Mesenchymal stem cell (in vitro differentiated cells and primary cell): ENCODE measurements at places on chromosomes 7 and 10.

DNA sequence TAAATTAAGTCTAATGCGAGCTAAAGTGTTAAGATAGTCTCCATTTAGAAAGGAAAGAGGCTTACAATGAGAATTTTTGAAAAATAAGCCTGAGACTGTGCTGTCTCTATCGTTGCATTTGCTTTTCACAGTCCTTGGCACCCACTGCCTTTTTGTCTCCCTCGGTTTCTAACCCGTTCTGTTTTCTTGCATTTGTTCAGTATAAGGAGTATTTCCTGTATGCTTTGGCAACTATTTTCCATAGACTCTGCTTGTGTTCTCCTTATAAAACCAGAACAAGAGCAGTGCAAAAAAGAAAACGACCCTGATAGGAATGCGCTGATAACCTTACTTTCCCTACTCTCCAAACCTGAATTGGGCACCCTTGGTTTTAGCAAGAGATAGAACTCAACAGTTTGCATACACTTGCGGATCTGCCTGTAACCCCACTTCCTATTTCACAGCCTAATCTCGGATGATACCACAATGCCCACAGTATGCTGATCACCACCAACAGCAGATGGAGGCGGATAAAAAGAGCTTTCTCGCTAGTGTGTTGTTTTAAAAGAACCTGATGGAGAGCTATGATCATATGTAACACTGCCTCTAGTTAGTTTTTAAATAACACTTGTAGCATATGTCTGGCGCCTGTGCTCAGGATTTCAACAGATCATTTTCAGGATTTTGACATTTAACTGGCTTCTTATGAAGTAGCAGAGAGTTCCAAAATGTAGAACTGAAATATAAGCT is 1.6 kb upstream of the ARHGAP12 start:
- no peaks in the 10 kb centered on the region for H3K36me3 ChIP-seq
- peaks cover 2% of the 10 kb centered on the region for H3K4me1 ChIP-seq
- DNase-seq: no peak
- peak overlapping the region; percentile 28 for H3K27ac ChIP-seq

GRCh38 chr7:42883950-42884349 is 27.9 kb downstream of the C7orf25 start:
- peaks cover 24% of the 10 kb centered on the region for H3K4me1 ChIP-seq
- H3K27me3 ChIP-seq: no peaks in the 10 kb centered on the region
- no peak for DNase-seq
- peak overlapping the region; percentile 56 for H3K27ac ChIP-seq
- no peak overlapping the region for H3K4me3 ChIP-seq
- H3K36me3 ChIP-seq: no peaks in the 10 kb centered on the region

DNA sequence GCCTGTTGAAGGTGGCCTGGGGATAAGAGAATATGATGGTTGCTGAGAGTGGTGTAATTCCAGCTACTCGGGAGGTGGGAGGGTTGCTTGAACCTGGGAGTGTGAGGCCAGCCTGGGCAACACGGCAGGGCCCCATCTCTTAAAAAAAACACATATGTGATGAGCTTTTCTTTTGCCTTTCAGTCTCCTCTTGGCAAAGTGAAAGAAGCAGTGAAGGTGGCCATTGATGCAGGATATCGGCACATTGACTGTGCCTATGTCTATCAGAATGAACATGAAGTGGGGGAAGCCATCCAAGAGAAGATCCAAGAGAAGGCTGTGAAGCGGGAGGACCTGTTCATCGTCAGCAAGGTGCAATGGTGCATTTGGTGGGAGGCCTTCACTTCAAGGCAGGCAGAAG is 3.1 kb downstream of the AKR1B10 start:
- H3K4me1 ChIP-seq: peaks cover 7% of the 10 kb centered on the region
- DNase-seq: no peak
- H3K27me3 ChIP-seq: no peaks in the 10 kb centered on the region
- no peaks in the 10 kb centered on the region for H3K36me3 ChIP-seq
- H3K4me3 ChIP-seq: no peak overlapping the region
- H3K27ac ChIP-seq: no peak overlapping the region

GRCh38 chr10:18100669-18101068 is 39.6 kb upstream of the CACNB2 start:
- H3K4me3 ChIP-seq: no peak overlapping the region
- no peak overlapping the region for H3K27ac ChIP-seq
- DNase-seq: no peak
- H3K4me1 ChIP-seq: no peaks in the 10 kb centered on the region
- no peaks in the 10 kb centered on the region for H3K36me3 ChIP-seq

- H3K27ac ChIP-seq: no peak overlapping the region
- H3K4me3 ChIP-seq: no peak overlapping the region
- DNase-seq: no peak
- peaks cover 17% of the 10 kb centered on the region for H3K4me1 ChIP-seq
These were observed 20.6 kb upstream of the HSPB1 start for GRCh38 chr7:76281706-76282343.

- H3K4me3 ChIP-seq: no peak overlapping the region
- no peak overlapping the region for H3K27ac ChIP-seq
- peak; percentile 84 for DNase-seq
- no peaks in the 10 kb centered on the region for H3K27me3 ChIP-seq
- H3K4me1 ChIP-seq: no peaks in the 10 kb centered on the region
These were observed 462.3 kb upstream of the POT1 start for GRCh38 chr7:125391921-125392320.

DNA sequence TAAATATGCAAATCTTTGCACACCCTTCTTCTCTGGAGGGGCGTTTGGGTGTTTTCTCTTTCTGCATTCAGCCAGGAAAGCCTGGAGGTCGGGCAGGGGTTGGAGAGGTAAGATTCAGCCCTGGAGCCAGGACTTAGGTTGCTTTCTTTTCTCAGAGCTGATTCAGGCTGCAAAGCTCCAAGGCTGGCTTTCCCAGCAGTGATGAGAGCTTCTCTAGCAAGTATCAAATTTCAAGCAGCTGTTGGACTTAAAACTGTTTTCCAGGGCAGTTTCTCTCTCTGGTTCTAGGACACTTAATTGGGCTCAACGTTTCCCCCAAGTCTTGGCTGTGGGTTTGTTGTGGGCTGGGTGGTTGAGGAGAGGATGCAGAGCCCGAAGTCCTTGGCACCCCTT is 608 bp downstream of the AKR1B10 start:
- peaks cover 7% of the 10 kb centered on the region for H3K4me1 ChIP-seq
- no peaks in the 10 kb centered on the region for H3K27me3 ChIP-seq
- peak; percentile 51 for DNase-seq
- no peaks in the 10 kb centered on the region for H3K36me3 ChIP-seq
- no peak overlapping the region for H3K4me3 ChIP-seq

- no peak overlapping the region for H3K27ac ChIP-seq
- H3K4me3 ChIP-seq: no peak overlapping the region
- H3K4me1 ChIP-seq: peaks cover 1% of the 10 kb centered on the region
- H3K36me3 ChIP-seq: no peaks in the 10 kb centered on the region
- no peak for DNase-seq
- H3K27me3 ChIP-seq: no peaks in the 10 kb centered on the region
These were observed 250.3 kb downstream of the PTEN start for GRCh38 chr10:88113657-88114272.

GRCh38 chr7:158559356-158559755 is 28.3 kb downstream of the PTPRN2 start:
- no peak for DNase-seq
- H3K36me3 ChIP-seq: no peaks in the 10 kb centered on the region
- H3K4me1 ChIP-seq: no peaks in the 10 kb centered on the region
- no peak overlapping the region for H3K4me3 ChIP-seq
- H3K27me3 ChIP-seq: no peaks in the 10 kb centered on the region
- H3K27ac ChIP-seq: no peak overlapping the region

GRCh38 chr10:71052708-71053107 is 159.7 kb upstream of the UNC5B start:
- DNase-seq: no peak
- H3K27ac ChIP-seq: no peak overlapping the region
- H3K36me3 ChIP-seq: no peaks in the 10 kb centered on the region

DNA sequence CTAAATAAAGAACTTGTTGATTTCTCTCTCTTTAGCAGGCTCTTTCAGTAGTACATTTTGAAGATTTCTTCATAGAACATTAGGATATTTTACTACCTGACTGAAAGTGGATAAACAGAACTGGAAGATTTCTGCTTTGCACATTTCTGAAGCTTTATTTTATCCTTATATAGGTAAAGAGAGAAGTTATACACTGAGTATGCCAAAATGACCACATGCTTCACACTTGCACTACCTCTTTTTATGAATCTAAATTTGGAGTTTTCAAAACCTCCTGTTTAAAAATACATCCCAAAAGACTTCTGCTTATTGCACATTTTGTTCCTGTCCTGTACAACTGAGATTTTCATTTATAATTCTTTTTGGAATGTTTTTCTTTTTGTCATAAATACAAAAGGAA is 197.4 kb upstream of the PRPS1L1 start:
- H3K4me3 ChIP-seq: no peak overlapping the region
- no peaks in the 10 kb centered on the region for H3K4me1 ChIP-seq
- no peak overlapping the region for H3K27ac ChIP-seq

GRCh38 chr7:78220754-78221153 is 422.2 kb downstream of the PHTF2 start:
- H3K36me3 ChIP-seq: no peaks in the 10 kb centered on the region
- H3K4me3 ChIP-seq: no peak overlapping the region
- no peak overlapping the region for H3K27ac ChIP-seq
- no peaks in the 10 kb centered on the region for H3K27me3 ChIP-seq

DNA sequence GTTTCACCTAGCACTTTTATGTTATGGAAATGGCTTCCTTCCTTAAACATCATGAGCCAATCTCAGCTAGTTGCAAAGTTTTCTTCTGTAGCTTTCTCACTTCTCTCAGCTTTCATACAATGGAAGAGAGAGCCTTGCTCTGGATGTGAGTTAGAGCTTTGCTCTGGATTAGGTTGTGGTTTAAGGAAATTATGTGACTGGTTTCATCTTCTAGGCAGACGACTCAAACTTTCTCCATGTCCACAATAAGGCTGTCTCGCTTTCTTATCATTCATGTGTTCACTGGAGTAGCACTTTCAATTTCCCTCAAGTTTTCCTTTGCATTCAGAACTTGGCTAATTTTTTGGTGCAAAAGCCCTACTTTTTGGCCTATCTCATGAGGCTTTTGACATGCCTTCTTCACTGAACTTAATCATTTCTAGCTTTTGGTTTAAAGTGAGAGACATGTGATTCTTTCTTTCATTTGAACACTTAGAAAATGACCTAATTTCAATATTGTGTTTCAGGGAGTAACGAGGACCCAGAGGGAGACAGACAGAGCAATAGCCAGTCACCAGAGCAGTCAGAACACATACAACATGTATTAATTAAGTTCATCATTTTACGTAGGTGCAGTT is 49.8 kb downstream of the CNOT4 start:
- H3K36me3 ChIP-seq: no peaks in the 10 kb centered on the region
- no peak overlapping the region for H3K4me3 ChIP-seq
- no peaks in the 10 kb centered on the region for H3K4me1 ChIP-seq
- no peaks in the 10 kb centered on the region for H3K27me3 ChIP-seq
- H3K27ac ChIP-seq: no peak overlapping the region

DNA sequence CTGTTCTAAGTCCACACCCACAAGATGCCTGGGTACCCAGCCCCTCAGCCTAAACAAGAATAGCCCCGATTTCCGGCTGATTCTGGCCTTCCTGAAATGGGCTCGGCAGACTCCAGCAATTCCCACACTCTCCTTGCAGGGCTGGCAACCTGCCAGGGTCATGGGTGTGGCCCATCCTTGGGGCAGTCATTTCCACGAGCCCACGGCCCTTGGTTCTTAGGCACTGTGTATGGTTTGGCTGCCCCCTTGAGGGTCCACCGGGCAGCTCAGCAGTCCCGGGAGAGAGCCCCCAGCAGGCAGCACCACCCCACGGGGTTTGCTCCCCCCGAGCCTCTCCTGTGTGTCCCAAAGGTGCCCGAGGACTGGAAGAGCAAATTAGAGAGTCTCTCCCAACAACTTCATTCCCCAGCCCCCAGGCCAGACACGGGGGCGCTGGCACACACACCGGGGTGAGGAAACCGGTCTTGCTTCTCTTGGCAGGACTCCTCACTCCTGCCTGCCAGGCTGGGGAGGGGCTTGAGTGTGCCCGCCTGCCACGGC is 142.2 kb downstream of the EMX2 start:
- no peaks in the 10 kb centered on the region for H3K27me3 ChIP-seq
- H3K27ac ChIP-seq: no peak overlapping the region
- peaks cover 2% of the 10 kb centered on the region for H3K4me1 ChIP-seq
- H3K4me3 ChIP-seq: no peak overlapping the region
- H3K36me3 ChIP-seq: no peaks in the 10 kb centered on the region

- H3K27ac ChIP-seq: no peak overlapping the region
- no peak overlapping the region for H3K4me3 ChIP-seq
- peaks cover 12% of the 10 kb centered on the region for H3K36me3 ChIP-seq
- DNase-seq: no peak
These were observed 97.1 kb upstream of the MXI1 start for GRCh38 chr10:110110338-110110737.

DNA sequence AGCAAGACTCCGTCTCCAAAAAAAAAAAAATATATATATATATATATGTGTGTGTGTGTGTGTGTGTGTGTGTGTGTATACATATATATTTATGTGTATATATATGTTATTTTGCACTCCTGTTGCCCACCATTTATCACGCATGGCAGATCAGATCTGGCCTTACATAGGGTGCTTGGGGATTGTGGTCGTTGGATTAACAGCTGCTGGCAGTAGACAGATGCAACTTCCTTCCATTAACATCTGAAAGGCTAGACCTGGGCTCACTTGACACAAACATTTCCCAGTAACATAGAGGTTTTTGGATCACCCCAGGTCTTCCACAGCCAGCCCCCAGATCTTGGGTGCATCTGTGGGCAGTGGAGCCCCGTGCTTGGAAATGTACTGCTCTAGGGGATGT is 40.8 kb upstream of the DLD start:
- no peak overlapping the region for H3K4me3 ChIP-seq
- no peak for DNase-seq
- H3K36me3 ChIP-seq: no peaks in the 10 kb centered on the region
- H3K27ac ChIP-seq: no peak overlapping the region
- no peaks in the 10 kb centered on the region for H3K4me1 ChIP-seq

GRCh38 chr10:100184426-100184825 is 1.4 kb downstream of the ERLIN1 start:
- H3K27ac ChIP-seq: no peak overlapping the region
- DNase-seq: no peak
- H3K36me3 ChIP-seq: peaks cover 35% of the 10 kb centered on the region
- no peak overlapping the region for H3K4me3 ChIP-seq

- H3K4me3 ChIP-seq: no peak overlapping the region
- DNase-seq: no peak
- no peaks in the 10 kb centered on the region for H3K27me3 ChIP-seq
- no peaks in the 10 kb centered on the region for H3K36me3 ChIP-seq
These were observed 70.1 kb upstream of the RAB11FIP2 start for GRCh38 chr10:118116715-118117449.

DNA sequence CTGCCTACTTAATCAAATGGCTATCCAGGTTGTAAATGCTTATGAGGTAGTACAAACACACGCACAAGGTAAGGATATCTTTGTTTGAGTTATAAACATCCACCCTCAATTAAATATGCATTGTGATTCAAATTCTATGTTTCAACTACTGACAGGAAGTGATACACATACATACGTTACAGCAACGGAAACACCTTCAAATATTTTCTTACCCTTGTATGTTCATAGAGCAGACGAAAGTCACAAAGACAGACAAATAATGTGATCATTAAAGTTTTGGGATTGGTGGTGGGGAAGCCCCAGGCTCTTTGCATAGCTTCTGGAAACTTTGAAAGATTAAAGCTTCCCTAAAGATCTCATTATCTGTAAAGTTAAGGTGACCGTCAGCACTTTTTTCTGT is 521.0 kb downstream of the PARD3 start:
- peaks cover 10% of the 10 kb centered on the region for H3K4me1 ChIP-seq
- no peak for DNase-seq
- H3K36me3 ChIP-seq: no peaks in the 10 kb centered on the region
- H3K27me3 ChIP-seq: no peaks in the 10 kb centered on the region
- no peak overlapping the region for H3K27ac ChIP-seq
